ENCODE measurements at places on chromosomes 1 and 21.

GRCh38 chr1:112522621-112523020, 13.9 kb downstream of the WNT2B start:
- no peak for DNase-seq

- no peak for DNase-seq
Observed at GRCh38 chr1:110788673-110789072, 84.3 kb upstream of the CD53 start.

- DNase-seq = no peak
Observed at GRCh38 chr1:31189696-31190674, 49.7 kb downstream of the NKAIN1 start.

DNA sequence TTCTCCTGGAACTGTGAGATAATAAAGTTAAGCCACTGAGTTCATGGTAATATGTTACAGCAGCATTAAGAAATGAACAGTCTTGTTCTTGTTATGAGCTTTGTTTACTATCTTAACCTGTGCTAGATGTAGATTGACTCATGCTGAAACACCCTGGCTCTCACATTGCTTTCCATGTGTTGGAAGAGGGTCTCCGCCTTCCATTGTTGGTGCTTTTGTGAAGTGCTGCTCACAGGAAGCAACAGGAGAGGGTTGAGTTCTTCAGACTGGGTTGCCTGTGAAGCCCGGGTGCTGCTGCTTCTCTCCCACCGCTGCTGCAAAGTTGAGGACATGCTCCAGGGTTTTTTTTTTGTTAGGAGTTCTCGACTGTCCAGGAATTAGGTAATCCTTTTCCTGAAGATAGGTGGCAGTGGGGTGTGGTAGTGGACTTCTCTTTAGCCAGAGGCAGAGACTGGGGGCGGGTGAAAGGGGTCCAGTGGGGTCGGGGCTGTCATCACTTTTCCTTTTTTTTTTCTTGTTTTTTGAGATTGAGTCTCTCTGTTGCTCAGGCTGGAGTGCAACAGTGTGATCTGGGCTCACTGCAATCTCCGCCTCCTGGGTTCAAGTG, 28.7 kb upstream of the HMGN1 start:
- no peak for DNase-seq

DNA sequence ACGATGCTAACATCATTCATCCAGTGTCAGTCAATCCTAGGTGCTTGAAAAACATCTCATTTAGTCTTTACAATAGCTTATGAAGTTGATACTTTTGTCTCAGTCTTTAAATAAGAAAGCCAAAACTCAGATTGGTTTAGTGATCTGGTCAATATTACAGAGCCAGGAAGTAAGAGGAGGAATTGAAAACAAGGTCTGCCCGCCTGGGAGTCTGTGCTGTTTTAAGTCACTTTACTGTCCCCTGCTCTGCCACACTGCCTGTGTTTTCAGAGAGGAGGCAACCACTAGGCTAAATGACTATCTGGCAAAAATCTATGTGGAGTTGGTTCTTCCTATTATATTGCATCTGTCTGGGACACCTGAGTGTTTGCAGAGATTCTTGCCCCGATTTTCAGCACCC, 62.3 kb downstream of the ST6GALNAC3 start:
- DNase-seq = no peak

DNA sequence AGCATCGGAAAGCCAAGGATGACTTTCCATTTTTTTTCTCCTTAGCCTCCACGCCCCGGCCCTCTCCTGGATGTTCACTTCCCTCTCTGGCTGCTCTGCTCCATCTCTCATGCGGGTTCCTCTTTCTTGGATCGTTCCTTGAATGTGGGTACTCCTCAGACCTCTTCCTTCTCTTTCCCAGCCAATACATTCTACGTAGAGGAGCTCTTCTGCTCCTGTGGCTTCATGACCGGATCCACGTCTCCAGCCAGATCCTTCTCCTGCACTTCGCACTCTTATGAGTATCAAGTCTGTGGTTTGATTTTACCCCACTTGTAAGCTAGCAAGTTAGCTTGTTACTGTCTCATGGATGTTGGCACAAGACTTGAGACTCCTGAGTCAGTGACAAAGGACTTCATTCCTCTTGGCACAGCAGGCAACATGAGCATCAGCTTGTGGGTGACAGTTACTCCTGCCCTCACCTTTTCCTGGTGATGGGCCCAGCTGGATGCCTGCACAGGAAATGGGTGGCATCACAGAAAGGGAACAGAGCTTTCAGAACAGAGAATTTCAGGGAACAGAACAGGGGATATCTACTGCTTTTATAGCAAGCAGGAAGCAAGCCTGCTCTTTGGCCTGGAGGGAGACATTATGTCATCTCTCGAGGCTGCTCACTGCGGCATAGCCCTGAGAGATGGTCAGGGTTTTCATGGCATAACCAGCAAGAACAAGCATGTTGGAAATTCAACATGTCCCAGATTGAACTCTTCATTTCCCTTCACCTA, 100.1 kb upstream of the KIF26B start:
- DNase-seq = no peak

DNA sequence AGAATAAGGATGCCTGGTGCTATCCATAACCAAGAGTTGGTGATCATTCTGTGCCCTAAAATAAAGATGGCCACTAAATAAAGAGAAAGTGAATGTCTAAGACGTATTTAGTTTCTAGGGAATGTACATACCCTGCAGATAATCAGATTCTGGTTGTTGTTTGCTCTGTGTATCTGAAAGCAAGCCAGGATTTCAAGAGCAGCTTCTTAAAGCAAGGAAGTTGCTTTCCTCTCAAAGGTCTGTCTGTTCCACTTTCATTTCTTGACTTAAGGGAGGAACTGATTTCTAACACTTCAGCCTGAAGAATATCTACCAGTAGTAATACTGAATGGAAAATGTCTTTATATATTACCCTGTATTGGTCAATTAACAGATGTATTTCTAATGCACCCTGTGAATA, 88.8 kb downstream of the KIF1B start:
- DNase-seq = no peak

DNA sequence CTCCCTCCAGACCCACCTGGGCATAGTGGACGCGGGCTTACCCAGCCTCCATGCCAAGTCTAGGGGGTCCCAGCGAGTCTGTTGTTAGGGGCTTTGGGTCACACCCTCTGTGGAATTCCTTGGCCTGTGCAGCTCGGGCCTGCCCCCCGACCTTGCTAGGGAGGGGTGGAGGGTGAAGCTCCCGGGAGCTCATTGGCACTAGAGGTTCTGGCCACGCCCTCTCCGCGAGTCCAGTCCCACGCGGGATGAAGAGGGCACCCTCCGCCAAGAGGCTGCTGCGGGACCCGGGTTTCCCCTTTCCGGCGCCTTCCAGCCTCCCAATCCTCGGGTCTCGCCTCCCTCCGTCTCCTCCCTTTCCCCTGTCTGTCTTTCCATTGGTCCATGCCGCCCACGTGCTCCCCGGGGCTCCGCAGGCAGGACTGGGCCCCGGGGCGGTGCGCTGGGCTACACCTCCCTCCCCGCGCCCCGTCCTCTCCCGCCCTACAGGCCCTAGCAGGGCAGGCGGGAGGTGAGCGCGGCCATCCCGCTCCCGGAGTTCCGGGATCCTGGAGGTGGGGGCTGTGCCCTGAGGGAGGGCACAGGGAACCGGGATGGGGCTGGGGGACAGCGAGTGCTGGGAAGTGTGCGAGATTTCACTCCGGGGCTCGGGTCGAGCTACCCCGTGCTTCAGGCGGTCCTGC, 3.5 kb downstream of the RUSC1 start:
- peak; percentile 69 for DNase-seq
